GM12892 (cell line): ENCODE measurements at places on chromosomes 1 and 21.

DNA sequence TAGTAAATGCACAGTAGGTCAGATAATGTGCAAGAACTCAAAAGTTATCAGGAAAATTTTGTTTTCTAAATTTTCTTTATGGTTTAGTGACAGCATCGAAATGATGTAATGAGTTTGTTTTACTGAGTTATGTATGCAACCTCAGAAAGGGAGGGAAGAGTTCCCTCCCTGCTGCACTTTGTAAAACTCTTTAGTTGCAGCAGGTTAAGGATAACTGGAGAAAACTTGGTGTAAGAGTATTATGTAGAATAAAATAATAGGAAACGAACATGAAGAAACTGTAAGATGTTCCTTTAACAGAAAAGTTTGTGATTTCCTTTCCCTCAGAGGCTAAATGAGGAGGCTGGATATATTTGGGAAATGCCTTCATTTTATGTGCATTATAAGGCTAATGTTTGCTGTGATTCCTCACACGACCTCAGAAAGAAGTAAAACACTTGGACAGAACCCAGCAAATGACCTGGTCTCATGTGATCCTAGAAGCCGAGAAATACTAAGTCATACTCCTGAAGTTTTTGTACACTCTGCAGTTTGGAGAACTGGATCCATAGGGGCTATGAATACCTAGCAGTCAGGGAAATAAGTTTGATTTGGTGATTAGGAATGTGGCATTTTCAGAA, 35.4 kb downstream of the ADGRL2 start:
- DNase-seq, result no peak

GRCh38 chr1:1179346-1179982, 5.8 kb downstream of the TTLL10 start:
- no peak for DNase-seq

DNA sequence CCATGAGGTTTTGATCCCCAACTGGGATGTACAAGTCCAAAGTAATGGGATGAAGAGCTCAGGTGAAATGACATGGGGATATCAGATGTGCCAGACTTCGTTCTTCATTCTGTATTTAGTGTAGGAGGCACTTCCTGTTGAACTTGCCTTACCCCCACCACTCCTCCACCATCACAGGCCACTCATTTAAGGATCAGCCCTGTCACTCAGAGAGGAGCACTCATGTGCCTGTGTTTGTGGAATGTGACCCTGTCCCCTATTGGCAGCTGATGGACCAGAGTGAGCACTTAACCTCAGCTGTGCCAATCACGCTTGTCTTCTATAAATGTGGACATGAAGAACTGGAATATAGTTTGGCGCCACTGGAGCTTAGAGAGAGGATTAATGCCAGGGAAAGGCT, 91.4 kb upstream of the CTTNBP2NL start:
- DNase-seq, result no peak

- no peak for DNase-seq
Observed at GRCh38 chr1:242240077-242240476, 241.2 kb upstream of the MAP1LC3C start.

DNA sequence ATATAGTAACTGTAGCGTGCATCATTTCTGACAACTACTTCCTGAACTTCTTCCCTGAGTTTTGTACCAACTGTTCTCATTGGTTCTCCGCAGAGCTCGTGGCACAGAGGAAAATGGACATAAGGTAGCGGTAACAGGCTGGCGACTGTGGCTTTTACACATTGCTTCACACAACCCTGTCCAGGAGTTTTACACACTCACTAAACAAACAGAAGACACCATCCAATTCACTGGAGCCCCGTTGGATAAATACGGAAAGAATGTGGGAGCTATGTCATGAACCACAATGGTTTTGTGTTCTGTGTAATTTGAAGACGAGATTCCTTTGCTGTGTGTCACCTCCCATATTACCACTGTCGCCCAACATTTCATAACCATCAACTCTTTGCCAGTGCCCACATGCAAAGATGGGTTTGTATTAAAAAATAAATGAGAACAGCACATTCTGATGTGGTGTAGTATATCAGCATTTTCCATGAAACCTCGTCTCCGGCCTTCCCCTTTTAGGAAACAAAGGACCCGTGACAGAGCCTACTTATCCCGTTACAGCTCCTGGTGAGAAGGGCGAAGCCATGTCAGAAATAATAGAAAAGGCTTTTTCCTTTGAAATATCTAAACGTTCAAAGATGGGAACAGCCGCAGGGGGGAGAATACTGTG, 47.4 kb upstream of the ENAH start:
- no peak for DNase-seq

DNA sequence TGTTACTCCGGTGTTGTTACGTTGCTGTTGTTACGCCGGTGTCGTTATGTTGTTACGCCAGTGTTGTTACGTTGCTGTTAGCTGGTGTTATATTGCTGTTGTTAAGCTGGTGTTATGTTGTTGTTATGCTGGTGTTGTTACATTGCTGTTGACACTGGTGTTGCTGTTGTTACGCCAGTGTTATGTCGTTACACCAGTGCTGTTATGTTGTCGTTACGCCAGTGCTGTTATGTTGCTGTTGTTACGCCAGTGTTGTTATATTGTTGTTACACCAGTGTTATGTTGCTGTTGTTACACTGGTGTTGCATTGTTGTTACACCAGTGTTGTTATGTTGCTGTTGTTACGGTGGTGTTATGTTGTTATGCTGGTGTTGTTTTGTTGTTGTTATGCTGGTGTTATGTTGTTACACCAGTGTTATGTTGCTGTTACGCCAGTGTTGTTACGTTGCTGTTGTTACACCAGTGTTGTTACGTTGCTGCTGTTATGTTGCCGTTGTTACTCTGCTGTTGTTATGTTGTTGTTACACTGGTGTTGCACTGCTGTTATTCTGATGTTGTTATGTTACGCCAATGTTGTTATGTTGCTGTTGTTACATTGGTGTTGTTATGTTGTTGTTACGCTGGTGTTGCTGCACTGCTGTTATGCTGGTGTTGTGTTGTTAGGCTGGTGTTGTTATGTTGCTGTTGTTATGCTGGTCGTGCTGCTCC, 25.6 kb downstream of the H6PD start:
- no peak for DNase-seq

GRCh38 chr1:157431751-157432150, 120.6 kb downstream of the FCRL5 start:
- no peak for DNase-seq

GRCh38 chr1:209797978-209798639, 7.8 kb downstream of the IRF6 start:
- DNase-seq, result no peak

DNA sequence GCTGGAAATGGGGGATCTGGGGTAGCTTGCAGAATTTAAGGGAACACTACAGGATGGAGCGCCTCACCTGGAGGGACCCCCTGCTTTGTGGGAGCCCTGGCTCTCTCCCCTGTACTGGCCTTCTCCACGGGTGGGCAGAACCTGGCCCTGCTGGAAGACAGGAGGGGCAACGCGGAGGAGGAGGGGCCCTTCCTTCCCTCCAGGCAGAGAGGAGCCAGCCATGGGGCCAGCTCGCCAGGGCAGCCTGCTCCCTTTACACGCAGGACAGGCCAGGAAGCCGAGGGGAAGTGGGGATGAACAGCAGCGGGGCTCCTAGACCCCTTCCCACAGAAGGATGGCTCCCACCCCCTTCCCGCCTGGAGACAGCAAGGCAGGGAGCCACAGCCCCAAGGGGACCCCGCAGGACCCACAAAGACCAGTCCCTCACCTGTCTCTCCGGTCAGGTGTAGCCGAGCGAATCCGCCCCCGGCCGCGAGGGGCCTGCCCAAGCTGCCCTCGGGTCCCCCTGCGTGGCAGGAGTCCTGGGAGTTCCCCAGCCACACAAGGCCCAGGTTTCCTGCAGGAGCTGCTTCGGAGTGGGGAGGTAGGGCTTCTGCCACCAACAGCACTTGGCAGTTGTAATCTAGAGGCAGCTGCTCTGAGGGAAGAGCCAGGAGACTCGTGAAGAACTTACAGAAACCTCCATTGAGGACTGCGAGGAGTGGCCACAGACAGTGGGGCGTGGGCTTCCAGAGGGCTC, 1.6 kb upstream of the SLC19A1 start:
- DNase-seq, result peak; percentile 37

- DNase-seq, result no peak
Observed at GRCh38 chr1:3060127-3060526, 8.9 kb upstream of the PRDM16 start.

DNA sequence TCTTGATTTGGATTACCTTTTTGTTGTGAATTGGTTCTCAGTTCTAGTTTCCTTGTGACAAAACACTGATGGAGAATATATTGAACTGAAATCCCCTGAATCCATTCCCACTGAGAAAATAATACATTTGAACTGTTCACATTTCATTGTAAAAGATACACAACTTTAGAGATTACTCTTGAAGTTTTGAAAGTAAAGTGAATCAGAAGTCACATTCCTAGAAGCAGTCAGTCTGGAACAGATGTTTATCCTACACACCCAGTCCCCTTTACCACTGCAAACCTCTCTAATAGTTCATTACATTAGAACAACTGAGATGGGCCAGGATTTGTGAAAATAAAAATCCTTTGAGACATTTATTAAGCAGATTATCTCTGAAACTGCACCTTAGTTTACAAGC, 3.4 kb downstream of the RERE start:
- DNase-seq, result no peak

DNA sequence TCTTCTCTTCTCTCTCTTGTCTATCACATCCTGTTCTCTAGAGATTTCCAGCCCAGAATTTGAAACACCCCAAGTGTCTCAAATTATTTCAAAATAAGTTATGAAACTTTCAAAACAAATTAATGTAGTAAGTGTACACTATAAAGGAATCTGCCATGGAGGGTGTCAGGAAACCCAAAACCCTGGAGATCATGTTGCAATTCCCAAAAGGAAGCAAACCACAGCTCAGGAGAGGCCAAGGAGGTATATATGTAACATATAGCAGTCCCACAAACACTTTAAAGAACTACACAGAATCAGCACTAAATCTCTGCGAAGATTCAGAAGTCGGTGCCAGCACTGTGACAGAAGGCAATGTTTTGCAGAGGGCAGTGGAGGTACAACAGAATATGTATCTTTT, 26.6 kb downstream of the PTPN14 start:
- DNase-seq, result no peak

DNA sequence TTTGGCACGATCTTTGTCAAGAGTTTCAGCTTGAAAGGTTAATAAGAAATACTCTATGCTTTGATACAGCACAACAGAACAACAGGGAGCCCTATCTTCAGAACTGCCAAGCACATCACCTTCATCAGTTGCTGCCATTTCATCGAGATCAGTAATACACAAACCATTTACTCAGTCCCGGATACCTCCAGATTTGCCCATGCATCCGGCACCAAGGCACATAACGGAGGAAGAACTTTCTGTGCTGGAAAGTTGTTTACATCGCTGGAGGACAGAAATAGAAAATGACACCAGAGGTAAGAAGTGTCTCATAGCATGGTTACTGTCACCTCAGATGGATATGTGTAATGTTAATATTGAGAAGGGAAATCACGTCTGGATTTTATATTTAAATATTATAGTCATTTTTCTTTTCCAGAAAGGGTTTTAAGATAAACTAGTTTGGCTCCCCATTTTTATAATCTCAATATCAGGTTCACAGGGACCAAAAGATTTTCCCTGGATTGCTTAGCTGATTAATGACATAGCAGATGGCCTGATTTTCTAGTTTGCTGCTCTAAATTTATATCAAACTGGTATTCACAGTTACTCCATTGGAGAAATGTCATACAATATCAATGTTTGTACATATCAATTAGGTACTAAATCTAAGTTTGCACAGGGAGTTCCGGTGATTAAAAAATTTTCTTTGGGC, 97.3 kb downstream of the USP25 start:
- DNase-seq, result no peak

DNA sequence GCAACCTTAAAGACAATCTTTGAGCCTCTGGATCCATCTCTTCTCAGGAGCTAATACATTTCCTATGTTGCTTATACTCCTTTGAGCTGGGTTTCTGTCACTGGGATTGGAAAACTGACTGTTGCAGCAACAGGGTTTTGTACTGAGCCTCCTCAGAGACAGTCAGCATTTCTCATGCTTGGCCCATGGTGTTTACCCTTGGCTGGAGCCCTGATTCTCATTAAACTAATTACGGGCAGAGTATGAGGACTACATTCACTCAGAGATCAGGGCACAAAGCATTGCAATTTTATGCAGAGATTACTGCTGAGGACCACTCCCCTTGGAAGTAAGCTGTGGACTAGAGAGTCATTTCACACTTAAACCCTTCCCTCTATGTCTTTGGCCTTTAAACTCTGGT, 134.5 kb downstream of the LRIG2 start:
- no peak for DNase-seq

GRCh38 chr1:35718492-35719336, at the start of gene C1orf216:
C1orf216 (minus strand) TSS chr1:35718884; CDS start chr1:35716321, 2,563 bp downstream.
- peak; percentile 60 for DNase-seq

GRCh38 chr1:66519992-66520391, 14.0 kb upstream of the SGIP1 start:
- no peak for DNase-seq

- DNase-seq, result no peak
Observed at GRCh38 chr1:167258858-167259257, 38.2 kb downstream of the POU2F1 start.

GRCh38 chr1:169460191-169460833, 25.4 kb downstream of the SLC19A2 start:
- DNase-seq, result no peak

DNA sequence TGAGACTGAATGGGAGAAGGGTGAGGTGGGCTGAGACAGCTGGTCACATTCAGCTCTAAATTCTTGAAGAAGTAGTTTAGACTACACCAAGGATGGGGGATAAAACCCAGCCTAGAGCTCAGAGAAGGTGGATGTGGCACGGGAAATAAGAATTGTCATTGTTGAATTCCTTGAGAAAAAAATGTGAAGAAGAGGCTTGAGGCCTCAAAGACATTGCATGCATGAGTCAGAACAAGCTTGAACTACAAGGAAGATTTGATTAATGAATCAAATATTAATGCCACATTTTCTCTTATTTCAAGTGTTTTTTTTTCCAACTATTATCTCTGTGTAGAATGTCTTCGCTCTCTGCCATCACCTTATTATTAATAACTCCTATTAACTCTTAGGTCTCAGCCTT, 58.9 kb downstream of the MAP3K7CL start:
- DNase-seq, result no peak

DNA sequence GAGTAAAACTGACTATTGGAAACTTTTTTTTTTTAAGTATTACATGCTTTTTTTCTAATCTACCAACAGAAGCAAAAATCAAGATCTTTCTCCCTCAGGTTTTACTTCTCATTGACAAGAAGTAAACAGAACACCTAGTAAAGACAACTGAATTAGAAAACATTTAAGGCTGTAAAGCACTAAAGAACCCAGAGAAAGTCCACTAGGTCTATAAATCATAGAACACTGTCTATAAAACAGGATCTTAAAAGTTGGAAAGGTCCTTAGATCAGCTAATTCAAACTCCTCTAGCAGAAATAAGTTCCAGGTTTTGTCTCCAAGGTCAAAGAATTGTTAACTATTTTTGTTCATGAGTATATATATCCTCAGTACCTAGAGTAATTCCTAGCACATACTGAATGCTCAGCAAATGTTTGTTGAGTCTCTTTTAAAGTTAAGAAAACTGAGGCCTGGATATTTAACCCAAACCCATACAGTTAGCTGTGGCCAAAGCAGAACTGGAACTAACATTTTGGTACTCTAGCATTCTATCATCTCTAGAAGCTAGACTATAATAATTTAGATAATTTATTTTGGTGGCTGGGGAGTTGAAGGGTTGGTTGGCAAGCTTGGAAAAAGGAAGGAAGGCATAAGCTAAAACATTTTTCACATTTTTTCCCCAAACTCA, 3.0 kb downstream of the EPS15 start:
- no peak for DNase-seq
